Immature natural killer cell (primary cell): ENCODE measurements at places on chromosomes 6 and 20.

GRCh38 chr20:50892394-50892793 is 38.8 kb downstream of the ADNP start:
- DNase-seq = no peak

DNA sequence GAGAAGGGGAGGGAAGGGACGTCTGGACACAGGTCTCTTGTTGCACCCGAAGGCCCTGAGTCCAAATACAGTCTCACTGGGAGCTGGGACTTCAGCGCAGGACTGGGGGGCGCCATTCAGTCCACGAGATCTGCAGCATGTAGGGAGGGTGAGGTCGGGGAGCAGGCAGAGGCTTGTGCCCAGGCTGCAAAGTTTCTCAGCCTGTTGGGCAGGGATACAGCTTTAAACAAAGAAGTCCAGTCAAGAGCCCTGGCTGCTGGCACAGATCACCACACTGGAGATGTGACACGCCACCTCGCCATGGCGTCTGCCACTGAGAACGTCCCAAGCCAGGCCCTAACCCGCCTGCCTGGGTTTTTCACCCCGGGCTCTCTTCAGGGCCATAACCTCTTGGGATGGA is 256.6 kb downstream of the DLL1 start:
- no peak for DNase-seq

- peak; percentile 15 for DNase-seq
Measured at GRCh38 chr6:135182071-135183001, 1.2 kb downstream of the MYB start.

- no peak for DNase-seq
Measured at GRCh38 chr6:143507358-143508145, 4.0 kb downstream of the FUCA2 start.

GRCh38 chr20:48521121-48521520 is 306.7 kb downstream of the PREX1 start:
- DNase-seq = no peak

DNA sequence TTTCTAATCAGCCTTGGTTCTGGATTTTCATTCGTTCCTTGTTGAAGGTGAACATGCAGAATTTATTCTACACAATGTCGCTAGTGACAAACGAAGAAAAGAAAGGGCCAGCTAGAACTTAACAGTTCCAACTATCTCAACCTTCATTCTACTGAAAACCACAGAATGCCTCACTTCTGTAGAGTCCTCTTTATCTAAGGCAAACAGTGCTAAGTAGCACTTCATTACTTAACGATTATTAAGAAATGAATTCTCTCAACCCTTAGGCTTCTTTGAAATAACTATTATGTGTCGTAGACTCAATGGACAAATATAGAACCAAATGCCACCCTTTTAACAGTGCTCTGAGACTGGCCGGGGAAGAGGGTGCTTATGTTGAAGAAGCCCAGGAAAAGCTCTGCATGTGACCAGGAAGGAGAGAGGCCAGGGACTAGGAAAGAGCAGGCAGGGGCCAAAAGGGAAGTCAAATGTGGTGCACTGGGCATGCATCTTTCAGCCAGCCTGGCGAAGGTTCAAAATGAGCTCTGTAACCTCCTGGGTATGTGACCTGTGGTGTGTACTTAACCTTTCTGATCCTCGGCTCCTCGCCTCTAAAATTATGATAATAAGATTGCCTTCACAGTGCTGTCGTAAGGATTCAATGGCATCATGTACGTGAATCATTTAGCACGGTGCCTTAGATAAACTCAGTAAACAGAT is 55.4 kb upstream of the BMP2 start:
- no peak for DNase-seq

GRCh38 chr6:105620878-105621277 is 218.0 kb upstream of the PREP start:
- peak; percentile 49 for DNase-seq

GRCh38 chr6:116003668-116004067 is 57.0 kb downstream of the FRK start:
- DNase-seq = no peak

GRCh38 chr6:106116125-106116832 is 30.1 kb downstream of the PRDM1 start:
- DNase-seq = no peak

- no peak for DNase-seq
Measured at GRCh38 chr20:64256282-64256935, 861 bp downstream of the PCMTD2 start.

GRCh38 chr20:57327820-57328219 is 1.8 kb upstream of the SPO11 start:
- DNase-seq = no peak

DNA sequence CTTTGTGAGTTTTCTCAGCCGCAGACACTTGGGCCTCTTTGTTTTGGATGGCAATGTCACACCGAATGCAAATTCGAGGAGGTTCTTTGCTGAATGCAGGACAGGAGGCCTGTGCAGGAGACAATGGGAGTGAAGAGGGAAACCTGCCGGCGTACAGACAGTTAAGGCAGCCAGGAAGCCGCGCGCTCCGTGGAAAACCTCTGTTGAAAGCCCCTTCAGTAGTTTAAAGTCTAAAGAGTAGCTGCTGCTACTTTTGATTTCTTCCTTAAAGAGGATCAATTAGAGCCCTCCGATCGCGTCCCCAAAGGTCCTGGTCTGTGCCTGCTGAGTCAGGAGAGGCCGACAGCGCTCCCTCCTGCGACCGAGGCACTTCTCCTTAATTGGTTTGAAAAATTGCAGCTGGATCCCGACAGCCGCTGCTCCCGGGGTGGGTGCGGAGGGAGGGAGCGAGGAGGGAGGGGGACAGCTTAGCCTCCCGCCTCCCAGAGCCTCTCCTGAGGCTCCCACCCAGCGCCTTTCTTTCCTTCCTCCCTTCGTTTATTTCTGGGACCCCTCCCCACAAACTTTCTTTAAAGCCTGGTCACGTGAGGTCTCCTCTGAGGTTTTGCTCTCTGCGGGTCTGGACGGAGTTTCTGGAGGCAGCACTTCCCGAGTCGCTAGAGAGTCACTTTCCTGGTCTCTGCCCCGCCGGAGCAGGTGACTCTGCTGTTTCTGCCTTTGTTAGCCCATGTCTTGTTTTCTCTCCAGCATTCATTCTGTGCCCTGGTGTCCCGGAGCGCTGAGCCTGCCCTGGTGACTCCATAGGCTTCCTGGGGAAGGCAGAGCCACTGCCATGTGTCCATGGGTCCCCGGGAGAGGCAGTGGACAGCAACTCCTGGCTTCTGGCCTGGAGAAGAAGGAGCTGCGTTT is 22.3 kb upstream of the RPP40 start:
- DNase-seq = no peak

DNA sequence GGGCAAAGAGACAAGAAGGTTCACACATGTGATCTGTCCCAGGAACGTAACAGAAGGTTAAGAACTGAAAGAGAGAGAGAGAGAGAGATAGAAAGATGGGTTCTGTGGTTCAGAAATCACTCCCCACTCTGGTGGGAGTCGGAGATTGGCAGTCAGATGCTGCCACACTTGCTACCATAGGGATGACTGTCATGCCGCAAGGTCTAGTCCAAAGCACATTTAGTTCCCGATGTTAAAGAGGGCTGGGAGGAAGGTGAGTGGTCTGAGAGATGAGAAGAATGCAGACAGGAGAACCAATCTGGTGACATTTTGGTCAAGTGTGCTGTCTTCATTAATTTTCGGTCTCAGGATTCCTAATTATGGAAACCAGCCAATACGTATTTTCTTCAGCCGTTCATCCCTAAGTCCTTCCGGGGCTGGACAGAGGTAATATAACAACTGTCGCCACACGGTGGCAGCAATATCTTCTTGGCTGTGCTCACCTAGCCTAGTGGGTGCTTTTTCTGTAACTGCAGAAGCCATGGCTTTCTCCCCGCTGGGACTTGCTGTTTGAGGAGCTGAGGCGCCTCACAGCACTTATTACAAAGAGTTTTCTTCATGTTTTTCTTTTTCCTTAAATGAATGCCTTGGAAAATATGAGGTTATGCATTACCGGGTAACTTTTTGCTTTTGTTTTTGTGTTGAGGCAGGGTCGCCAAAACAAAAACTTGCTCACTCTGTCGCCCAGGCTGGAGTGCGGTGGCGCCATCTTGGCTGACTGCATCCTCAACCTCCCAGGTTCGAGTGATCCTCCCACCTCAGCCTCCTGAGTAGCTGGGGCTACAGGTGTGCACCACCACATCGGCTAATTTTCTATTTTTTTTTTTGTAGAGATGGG is 46.0 kb downstream of the SLC35D3 start:
- DNase-seq = peak; percentile 50

DNA sequence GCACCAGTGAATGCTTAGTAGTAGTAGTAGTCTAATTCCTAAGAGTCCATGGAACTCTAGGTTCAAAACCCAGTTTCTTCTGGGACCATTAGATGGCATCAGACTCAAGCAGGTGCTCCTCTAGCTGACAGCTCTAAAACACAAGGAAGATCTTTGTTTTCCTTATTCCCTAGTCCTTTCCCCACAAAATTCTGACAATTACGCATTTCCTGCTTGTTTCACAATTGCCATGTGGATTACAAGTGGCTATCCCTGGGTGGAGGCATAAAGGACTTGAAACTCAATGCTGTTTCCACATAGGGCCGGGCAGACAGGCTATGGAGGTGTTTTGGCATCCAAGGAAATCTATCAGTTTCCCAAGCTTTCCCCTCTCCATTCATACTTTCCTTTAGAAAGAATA is 9.2 kb upstream of the HLA-DOB start:
- DNase-seq = no peak

DNA sequence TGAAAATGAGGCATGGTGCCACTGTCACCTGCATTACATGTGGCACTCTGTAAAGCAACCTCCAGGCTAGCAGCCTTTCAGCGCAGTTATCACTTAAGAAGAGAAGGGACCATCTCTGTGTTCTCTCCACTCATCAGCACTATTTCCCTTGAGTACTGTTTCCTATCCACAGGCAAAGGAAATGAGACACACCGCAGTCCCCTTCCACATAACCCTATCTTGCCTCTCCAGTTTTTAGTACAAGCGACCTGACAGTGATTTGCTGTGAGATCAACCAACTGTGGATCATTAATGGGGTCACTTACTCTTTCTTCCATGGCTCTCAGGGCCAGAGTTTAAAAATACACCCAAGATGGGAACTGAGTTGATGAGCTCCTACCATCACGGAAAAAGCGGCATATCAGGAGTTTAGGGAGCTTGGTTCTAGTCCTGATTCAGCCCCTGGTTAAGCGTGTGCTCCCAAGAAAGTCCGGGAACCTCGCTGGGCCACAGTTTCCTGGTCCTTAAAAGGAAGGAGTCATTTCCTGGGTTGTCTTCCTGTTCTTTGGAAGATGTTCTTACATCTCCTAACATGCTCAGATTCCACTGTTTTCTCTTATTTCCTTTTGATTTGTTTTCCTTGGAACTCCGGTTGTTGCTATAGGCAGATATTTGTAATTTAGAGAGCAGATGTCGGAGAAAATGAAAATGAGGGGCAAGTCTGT is 27.3 kb downstream of the PRDM1 start:
- no peak for DNase-seq

DNA sequence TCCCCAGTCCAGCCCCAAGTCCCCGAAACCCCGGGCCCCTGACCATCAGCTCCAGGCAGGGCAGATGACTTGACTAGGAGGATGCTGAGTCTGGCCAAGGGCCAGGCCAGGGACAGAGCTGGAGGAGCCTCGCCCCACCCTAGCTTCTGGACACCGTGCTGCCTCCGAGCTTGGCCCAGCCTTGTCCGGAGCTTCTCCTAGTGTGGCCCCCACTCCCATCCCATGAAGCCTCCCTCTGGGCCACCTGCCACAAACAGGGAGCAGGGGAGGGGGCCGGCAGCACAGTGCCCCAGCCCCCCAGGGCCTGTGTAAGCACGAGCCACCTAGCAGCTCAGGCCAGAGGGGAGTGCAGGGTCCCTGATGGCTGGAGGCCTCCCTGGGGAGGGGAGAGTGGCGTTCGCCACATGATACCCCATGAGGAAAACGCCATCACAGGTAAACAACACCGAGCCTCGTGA is 5.3 kb downstream of the EEF1A2 start:
- no peak for DNase-seq

DNA sequence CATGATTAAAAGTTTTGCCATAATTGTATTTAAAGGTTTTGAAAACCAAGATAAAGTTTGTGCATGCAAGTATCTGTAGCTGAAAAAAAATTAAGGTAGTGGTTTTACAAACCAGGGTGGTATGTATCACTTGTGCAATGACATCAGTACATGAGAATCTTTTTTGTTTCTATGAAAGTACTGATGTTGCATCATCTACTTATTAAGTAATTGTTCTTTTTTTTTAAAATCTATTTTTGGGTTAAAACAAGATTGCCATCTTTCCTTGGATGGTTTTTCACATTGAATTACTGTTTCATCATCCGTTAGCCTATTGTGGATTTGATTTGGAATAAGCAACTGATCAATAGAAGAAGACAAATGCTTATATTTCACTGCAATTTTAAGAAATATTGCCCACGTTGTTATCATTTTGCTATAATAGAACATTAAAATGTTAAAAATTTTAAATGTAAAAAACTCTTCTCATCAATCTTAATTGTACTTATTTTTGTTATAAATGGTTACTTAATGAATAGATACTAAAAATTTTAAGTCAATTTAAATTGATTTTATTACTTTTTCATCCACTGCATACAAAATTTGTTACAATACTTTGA is 39.8 kb upstream of the TAGAP start:
- no peak for DNase-seq

GRCh38 chr20:9576695-9577094 is 62.3 kb downstream of the LAMP5 start:
- DNase-seq = no peak

DNA sequence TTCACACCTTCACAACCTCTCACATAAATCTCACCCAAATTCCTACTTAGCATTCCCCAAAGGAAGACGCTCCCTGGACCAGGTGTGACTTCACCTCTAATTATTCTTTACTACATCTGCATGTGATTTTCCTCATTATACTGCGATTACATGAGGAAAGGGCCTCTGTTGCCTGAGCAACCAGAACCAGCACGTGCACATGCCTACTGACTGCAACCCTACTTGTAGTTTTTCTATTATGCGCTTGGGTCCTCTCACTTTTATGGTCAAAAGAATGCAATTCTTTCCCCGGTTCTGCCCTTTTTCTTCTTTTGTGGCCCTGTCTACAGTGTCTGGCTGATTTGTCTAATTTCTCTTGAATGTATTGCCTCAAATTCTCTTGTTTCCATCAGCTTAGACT is 20.4 kb upstream of the ANKEF1 start:
- no peak for DNase-seq

- DNase-seq = no peak
Measured at GRCh38 chr20:51378171-51378928, 164.2 kb downstream of the NFATC2 start.

GRCh38 chr6:105072798-105073199 is 107.0 kb downstream of the POPDC3 start:
- no peak for DNase-seq

- DNase-seq = no peak
Measured at GRCh38 chr6:144939921-144940320, 654.8 kb downstream of the UTRN start.

GRCh38 chr6:126657561-126658175 is 317.8 kb downstream of the CENPW start:
- no peak for DNase-seq

DNA sequence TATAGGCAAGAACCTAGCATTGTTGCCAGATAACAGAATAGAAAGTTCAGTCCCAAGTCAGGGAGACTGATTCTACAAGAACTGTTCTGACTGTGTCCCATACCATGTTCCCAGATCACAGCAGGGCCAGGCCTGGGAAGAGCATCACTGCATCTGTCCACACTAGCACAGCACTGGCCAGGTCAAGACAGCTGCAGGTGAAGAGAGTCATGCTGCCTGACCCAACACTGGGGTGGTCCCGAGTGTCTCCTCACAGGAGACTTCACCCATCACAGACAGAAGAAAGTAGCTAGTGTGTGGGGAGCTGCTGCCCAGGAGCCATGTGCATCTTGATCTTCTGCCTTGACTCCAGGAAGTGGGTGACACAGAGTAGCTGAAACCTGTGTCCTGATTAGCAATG is 1.3 kb upstream of the CST9L start:
- no peak for DNase-seq

- DNase-seq = no peak
Measured at GRCh38 chr6:71300561-71301168, 12.1 kb downstream of the OGFRL1 start.
